Hematopoietic multipotent progenitor cell treated with erythropoietin and hydrocortisone succinate and interleukin-3 and kit ligand, for 4 days (in vitro differentiated cells): ENCODE measurements at places on chromosomes 12 and 14.

- DNase-seq, result no peak
Measured at GRCh38 chr14:76320975-76321374, 55.0 kb upstream of the ESRRB start.

DNA sequence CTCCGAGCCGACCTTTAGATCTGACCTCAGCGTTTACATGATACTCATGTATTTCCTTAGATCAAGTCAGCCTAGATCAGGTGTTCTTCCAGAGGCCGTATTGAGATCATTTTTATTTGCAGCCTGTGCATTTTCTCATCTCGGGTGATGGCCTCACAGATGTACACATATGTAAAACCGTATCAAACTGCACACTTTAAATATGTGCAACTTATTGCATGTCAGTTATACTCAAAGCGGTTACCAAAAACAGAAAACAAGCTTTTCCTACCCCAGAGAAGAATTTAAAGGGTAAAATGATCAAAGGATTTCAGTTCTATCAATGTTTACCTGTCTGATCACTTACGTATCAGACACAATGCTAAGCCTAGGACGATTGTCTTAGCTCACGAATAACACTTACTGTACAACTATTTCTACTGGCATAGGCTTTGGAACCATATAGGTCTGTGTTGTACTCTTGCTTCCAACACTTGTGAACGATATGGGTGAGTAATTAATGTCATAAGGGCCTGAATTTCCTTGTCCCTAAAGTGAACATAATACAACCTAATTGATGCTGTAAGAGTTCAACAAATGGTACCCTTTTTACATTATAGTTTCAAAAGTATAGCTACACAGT, 628 bp upstream of the LLPH start:
- DNase-seq, result peak; percentile 18

DNA sequence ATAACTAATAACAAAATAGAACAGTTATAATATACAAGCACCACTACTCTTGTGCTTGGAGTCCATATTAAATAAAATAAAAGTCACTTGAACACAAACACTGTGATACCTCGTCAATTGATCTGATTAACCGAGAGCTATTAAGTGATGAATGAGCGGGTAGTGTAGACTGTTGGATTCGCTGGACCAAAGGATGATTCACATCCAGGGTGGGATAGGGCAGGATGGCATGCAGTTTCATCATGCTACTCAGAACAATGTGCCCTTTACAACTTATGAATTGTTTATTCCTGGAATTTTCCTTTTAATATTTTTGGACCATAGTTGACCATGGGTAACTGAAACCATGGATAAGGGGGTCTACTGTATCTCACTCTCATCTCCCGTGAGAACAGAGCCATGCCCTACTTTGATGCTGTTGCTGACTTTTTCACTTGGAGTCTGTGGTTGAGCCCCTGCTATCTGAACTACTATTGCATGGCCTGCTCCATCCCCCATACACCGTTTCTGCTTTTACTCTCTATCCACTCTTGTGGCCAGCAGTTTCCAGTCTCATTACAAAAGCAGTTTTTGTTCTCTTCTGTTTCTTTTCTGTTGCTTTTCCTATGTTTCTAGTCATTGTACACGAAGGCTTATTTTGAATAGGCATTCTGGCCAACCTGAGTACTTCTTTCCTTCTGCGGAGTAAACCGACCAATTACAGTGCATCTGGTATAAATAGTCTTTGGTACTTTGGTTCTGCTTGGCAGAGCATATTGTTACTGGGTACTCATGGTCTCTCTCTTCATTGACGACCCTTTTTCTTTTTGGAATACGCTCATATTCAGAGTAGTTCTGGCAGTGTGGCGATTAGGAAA, 12.2 kb downstream of the TMTC2 start:
- DNase-seq, result no peak

DNA sequence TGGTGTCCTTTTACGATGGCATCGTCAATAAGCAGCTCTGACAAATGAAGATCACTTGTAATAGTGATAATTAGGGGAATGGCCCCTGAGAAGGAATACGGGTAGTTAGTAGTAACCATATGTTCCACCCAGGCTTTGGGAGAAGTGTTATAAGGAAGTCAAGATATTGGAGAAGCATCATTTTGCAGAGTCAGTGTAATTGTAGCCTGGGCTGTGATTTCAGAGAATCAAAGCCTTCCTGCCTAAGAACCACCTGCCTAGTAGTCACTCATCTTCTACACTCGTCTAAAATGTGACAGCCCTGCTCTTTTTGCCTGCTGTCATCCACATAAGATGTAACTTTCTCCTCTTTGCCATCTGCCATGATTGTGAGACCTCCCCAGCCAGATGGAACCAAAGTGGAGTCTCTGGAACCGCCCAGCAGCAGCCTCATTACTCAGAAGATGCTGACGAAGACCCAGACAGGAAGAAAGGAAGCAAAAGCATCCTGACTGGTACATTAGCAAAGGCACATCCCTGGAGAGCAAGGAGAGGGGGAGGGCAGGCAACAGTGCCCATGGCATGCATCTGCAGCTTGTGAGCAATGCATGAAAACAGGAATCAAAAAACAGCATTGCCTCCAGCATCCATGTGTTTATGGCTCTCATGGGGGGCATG, 12.6 kb upstream of the EDDM3A start:
- DNase-seq, result no peak

GRCh38 chr14:31690056-31690455, 128.9 kb downstream of the NUBPL start:
- DNase-seq, result peak; percentile 38

DNA sequence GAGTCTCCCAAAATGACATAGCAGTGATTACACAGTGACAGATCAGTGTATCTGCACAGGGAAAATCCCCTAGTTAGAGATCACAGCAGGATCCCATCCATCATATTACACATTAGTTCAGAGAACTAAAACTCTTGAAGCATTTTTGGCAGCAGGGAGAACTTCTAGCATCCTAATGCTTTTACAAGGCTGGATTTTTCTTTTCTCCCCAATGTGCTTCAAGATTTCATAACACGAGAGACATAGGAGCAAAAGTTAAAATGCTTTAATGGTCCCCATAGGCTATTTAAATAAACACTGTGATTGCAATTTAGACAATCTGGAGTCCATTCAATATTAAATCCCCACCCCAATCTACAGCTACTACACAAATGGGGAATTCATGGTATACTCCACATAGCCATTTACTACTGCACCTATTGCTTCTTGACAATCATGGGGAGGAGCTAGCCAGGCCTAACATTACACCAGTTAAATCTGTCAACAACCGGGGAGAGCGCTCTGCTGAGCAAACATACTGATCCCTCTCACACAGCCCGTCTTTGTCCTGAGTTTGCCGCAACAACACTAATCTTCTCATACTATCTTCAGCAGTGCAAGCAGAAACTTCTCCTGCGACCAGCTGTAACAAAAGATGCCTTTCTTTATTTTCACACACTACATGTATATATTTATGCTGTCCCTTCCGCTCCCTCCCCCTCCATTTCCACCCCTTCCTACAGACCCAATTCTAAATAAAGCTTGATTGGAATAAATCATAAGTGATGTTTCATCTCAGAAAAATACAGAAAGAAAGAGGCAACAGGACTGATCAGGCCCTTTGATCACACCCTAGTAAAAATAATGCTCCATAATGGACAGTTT, 120.3 kb upstream of the SOX5 start:
- DNase-seq, result no peak

- no peak for DNase-seq
Measured at GRCh38 chr12:47983541-47984115, 20.2 kb downstream of the TMEM106C start.

DNA sequence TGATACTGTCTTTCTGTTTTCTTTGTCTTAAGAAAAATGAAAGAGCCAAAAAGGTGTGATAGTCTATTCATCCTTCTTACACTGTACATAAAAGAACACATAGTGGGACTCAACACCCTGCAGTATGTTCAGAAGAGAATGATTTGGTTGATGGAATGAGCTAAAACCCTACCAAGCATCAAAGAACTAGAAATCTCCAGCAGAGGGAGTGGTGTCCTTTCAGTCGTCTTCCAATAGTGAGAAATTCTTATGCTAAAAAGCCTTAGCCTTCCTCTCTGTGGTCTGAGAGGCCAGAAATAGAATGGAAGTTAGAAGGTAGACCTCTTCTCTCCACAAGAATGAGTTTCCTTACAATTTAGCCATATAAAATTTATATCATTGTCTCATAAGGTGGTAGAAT, 393.4 kb upstream of the SEL1L start:
- DNase-seq, result peak; percentile 5

DNA sequence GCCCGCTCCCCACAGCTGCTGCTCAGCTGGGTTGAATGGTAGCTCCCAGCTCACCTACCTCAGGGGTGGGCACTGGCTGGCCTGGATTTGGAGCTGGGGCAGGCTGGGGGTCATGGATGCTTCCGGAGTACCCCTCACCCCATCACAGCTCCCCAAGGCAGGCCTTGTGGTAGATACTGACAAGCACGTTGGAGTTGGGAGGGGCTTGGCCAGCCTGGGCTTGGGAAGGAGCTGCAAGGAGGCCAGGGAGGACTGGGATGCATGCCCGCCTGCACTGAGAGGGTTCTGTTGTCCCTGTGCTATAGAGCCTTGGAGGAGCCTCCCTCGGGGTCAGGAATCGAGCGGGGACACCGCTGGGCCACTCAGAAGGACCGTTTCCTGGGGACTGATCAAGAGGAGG, 14.2 kb downstream of the TMEM63C start:
- DNase-seq, result no peak

DNA sequence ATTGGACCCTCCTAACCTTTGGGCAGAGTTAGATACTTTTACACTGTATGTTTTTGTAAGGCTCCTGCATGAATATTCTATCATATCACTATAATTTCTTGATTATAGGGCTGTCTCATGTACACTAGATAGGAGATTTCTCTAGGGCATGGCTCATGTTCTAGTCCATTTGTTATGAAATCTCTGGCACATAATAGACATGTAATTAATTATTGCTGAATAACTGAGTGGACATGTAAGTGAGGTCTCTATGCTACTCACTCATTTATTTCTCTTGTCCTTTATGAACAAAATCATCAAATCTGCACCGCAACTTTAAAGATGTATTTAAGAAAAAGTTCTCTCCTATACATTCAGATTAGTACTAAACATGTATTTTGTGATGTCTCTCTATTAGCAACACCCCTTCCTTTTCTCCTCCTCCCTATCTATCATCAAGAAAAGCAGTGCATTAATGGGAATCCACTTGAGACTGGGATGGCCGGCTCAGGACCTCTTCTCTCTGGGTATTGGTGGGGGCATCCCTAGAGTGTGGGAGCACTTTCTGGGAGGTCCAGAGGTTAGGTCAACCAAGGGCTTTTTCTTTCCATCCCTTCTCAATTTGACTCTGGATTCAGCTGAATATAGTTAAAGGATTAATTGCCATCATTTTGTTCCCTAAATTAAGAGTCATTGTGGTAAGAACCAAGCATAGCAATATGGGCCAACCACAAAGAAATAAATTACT, 168.0 kb upstream of the HMGA2 start:
- no peak for DNase-seq

DNA sequence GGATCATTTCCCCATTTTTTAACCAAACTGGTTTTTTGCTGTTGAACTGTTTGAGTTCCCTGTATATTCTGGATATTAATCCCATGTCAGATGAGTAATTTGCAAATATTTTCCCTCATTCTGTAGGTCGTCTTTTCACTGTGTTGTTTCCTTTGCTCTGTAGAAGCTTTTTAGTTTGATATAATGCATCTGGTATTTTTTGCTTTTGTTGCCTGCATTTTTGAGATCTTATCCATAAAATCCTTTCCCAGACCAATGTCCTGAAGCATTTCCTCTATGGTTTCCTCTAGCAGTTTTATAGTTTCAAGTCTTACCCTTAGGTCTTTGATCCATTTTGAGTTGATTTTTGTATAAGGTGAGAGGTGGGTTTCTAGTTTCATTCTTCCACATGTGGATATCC, 71.3 kb downstream of the LRP6 start:
- DNase-seq, result no peak
